ENCODE measurements at places on chromosomes 7 and 10. TPM values are rescaled to one million over a fixed set of nuclear protein-coding genes. Genes with fewer than 3 reads are reported as not detected.

OR9A4 gene
- total RNA-seq = not detected

DNA sequence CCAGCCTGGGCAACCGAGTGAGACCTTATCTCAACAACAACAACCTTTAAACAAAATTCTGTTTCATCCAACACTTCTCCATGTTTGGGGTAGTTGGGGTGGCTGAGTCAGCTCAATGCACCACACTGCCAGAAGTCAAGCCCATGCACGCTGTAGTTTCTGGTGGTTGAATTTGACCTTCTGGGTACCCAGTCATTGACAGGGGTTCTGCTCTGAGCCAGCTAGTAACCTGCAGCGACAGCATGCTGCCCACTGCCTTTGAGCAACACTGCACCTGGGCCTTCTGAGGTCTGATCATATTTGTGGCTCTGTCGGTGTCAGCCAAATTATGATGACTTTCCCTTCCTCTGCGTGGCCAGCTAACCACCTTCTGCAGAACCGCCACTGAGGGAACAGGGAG lies 84.6 kb upstream of the ZNF438 start:
- no peak overlapping the region for H3K27ac ChIP-seq
- no peak for DNase-seq
- no peaks in the 10 kb centered on the region for H3K4me1 ChIP-seq
- no peaks in the 10 kb centered on the region for H3K36me3 ChIP-seq

DNA sequence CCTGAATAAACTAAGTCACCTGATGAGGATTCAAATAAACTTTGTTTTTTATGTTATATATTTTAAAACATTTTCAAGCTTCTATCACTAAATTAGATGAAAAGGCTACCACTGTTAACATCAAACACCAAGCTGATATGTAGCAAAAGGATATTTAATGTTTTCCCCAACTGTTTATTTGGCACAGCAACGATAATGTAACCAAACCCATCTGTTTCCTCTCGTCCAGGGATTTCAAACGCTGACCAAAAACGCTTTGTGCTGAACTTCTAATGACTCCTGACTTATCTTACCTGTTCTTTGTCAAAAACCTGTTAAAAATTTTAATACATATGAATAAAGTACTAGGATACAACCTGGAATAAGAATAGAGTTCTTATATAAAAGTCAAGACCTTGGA lies 30.5 kb downstream of the DCLRE1A start:
- no peaks in the 10 kb centered on the region for H3K27me3 ChIP-seq
- H3K4me1 ChIP-seq = no peaks in the 10 kb centered on the region
- DNase-seq = no peak
- H3K36me3 ChIP-seq = no peaks in the 10 kb centered on the region
- no peak overlapping the region for H3K27ac ChIP-seq
- no peak overlapping the region for H3K4me3 ChIP-seq

IGF2BP3 gene
- total RNA-seq = 0.51 TPM

ARMS2 gene
- total RNA-seq = not detected

ADRB1 gene
- 0.13 TPM for total RNA-seq

DNA sequence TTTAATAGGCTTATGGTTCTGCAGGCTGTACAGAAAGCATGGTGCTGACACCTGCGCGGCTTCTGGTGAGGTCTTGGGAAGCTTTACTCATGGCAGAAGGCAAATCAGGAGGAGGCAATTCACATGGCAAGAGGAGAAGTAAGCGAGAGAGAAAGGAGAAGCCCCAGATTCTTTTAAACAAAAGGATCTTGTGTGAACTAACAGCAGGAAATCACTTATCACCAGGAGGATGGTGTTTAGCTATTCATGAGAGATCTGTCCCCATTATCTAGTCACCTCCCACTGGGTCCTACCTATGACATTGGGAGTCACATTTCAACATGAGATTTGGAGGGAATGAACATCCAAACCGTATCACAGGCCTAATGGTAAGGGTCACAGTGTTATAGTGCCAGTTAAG lies 678.0 kb upstream of the KCND2 start:
- no peak overlapping the region for H3K4me3 ChIP-seq
- no peak overlapping the region for H3K27ac ChIP-seq
- H3K27me3 ChIP-seq = no peaks in the 10 kb centered on the region
- no peaks in the 10 kb centered on the region for H3K4me1 ChIP-seq
- no peaks in the 10 kb centered on the region for H3K36me3 ChIP-seq

GRCh38 chr10:79079490-79080355 lies 11.0 kb downstream of the ZMIZ1 start:
- H3K27ac ChIP-seq = peak overlapping the region; percentile 93
- no peaks in the 10 kb centered on the region for H3K36me3 ChIP-seq
- H3K4me1 ChIP-seq = peaks cover 90% of the 10 kb centered on the region
- peak; percentile 78 for DNase-seq
- H3K4me3 ChIP-seq = no peak overlapping the region
